Right ventricle myocardium inferior (tissue), 1 donor: ENCODE measurements at places on chromosomes 16 and 17. TPM values are rescaled to one million over a fixed set of nuclear protein-coding genes. Genes with fewer than 3 reads are reported as not detected.

MMP15 gene
- total RNA-seq, result 70.3 TPM

GUCY2D gene
- 0.35 TPM for total RNA-seq

MCRIP2 gene
- 194 TPM for total RNA-seq

PTGES3L gene
- 51.0 TPM for total RNA-seq

MSRB1 gene
- 25.3 TPM for total RNA-seq

ZSCAN10 gene
- not detected for total RNA-seq

STRADA gene
- total RNA-seq, result 13.3 TPM

HSD17B2 gene
- total RNA-seq, result not detected

GRCh38 chr17:3978421-3979289, 14.4 kb upstream of the ATP2A3 start:
- DNase-seq, result peak; percentile 17

- peak; percentile 64 for DNase-seq
Observed at GRCh38 chr17:75535119-75535537, 9.6 kb downstream of the LLGL2 start.

DNA sequence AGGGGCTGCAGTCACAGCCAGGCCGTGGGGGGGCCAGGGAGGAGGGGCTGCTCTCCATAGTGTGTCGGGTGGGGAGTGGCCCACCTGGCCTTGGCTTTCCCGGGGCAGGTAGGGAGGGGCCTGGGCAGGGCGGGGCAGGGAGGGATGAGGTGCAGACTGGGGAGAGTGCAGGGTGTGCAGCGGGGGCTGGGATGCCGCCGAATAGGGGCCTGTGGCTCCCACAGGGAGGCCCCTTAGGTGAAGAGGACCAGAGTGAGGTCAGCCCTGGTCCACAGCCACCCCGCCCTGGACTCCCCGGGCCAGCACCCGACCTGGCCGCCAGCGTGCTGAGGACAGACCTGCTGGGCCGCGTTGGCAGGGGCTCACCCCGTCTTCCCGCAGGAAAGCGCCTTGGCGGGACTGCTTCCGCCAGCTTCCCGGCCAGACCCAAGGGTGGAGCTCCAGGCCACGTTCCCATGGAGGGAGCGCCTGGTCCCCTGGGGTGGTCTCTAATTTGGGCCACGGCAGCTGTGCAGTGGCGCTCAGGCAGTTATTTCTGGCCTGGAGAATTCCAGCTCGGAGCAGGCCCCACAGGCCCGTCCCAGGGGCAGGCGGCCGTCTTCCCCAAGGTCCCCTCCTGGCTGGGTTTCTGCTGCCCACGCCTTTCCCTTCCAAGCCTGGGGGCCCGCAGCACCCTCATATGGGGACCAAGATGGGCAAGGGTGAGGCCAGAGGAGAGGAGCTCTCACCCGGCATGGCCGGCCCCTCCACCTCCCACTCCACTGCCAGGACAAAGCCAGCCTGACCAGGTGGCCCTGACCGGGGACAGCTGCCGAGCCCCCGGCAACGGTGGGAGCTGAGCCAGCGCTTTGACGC, 27.9 kb downstream of the CACNA1H start:
- no peak for DNase-seq

DNA sequence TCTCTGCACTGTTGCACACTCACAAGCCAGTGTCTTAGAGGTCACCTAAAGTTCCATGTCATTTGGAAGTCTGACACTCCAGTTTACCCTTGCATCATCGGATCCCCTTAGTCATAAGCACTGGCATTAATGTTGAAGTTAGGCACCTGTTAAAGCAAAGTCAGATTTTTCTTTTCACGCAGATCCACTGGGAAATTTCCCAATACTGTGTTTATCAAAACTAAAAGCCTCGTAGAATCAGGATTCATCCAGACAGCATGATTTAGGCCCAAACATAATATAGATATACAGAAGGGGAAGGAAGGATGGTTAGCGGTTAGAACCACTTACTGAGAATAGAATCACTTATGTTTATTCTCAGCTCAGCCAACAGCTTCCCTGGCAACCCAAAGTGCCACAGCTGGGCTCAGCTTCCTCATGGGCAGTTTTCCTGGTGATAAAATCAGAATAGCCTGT, 30.1 kb upstream of the HAPSTR1 start:
- DNase-seq, result no peak

DNA sequence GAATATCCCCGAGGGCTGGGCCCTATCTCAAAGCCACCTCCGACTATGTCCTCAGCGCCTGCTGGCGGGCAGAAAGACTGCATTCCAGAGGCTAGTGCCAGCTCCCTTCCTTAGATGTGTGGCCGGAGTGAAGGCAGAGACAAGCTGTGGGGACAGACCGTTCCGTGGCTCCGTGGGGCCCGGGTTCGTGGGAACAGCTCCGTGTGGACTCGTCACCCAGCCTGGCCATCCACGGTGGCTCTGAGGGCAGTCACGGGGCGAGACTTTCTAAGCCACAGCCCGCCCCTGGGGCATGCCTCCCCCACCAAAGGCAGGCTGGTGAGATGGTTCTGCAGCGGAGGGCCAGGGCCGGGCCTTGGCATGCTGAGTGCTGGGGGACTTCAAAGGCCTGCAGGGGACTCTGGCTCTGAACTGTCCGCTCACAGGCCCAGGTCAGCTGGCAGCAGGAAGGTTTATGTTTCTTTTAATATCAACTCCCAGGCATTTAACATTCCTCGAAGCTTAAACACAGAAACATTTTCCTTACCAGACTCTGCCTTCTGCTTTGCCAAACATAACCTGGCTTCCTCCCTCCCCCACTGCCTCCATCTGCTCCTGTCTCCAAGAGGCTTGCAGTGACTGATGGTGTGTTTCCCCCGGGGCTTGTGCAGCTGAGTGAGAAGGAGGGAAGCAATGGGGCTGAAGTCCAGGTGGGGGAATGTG, 50.4 kb downstream of the TIMM22 start:
- DNase-seq, result peak; percentile 80

DNA sequence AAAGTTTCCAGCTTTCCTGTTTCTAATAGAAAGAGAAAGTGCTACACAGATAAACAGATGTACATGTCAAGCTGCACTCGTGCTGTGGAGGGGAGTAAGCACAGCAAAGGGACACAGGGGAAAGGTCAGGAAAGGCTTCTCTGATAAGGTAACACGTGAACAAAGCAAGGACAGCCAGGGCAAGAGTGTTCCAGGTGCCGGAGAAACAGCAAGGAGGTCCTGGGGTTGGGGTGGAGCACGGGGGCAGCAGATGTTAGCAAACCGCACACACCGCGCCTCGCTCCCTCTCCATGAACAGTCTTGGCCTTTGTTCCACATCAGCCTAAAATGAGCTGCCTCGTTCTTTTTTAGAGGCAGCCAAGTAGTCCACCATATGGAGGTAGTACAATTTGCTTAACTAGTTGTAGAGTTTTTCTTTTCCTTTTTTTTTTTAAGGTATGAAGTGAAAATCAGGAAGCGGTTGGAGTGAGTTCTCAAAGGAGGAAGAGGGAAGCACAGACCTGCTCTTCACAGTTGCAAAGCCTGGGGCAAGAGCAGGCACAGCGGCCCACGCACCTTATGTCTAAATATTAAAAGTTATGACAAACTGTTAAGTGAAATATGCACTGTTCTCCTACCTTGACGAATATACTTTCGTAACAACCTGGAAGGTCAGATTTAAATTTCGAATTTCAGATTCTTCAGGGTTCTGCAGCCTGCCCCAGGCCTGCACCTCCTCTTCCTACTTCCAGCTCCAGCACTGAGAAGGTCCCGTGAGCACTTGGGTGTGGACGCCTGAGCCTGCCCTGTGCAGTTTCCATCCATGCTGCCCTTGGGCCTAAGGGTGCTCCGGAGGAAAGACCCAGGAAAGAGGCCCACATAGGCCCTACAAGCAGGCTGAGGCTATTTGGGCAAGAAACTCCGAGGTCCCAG, 41.5 kb upstream of the RPH3AL start:
- DNase-seq, result no peak

DNA sequence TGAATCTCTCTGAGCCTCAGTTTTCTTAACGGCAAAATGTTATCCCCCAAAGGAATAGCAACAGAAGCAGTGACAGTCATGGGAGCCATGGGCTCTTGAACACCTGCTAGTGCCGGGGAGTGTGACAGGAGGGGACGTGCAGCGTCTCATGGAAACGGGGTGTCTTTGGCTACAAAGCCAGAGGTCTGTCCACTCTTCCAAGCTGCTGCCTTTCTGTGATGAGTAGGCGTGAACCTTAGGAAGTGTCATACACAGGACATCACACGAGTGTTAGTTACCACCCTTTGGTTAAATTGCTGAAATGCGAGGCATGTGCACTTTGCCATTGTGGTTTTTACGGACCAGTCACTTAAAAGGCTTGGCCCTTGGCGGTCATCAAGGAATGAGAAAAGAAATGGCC, 93.4 kb downstream of the IRF8 start:
- no peak for DNase-seq

GRCh38 chr16:50609471-50609870, 61.3 kb downstream of the NKD1 start:
- DNase-seq, result no peak

GRCh38 chr17:17957584-17957916, 14.7 kb downstream of the TOM1L2 start:
- no peak for DNase-seq

GRCh38 chr16:57846078-57846697, 43.9 kb upstream of the KIFC3 start:
- DNase-seq, result no peak

GRCh38 chr17:62611292-62611691, 16.2 kb upstream of the MRC2 start:
- DNase-seq, result no peak

GRCh38 chr17:80544655-80545498, at the start of gene RPTOR:
TSS of gene RPTOR (plus strand) at chr17:80544838. CDS start at chr17:80545630, 792 bp downstream.
- DNase-seq, result peak; percentile 94

- no peak for DNase-seq
Observed at GRCh38 chr17:17235212-17236174, 1.5 kb downstream of the FLCN start.

GRCh38 chr17:8846768-8847211, 20.7 kb downstream of the PIK3R6 start:
- no peak for DNase-seq
